ENCODE measurements at places on chromosomes 7 and 10.

DNA sequence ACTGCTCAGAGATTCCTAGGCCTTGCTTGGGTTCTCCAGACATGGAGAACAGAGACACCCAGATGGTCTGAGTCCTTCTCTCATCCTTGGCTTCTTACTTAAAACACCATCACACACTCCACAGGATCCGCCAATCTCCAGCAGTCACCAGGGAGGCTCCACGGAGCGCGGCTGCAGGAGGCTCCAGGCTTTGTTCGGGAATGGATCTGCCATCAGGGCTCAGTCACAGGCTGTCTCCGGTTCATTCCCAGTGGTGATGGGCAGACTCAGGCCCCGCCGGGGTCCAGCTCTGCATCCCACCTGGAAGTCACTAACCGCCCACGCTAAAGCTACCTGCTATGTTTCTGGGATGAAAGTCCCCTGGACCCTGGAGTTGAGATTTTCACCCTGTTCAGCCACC is 312.9 kb downstream of the TCERG1L start:
- DNase-seq = no peak

GRCh38 chr10:127939786-127940330 is 33.0 kb downstream of the PTPRE start:
- DNase-seq = no peak

- no peak for DNase-seq
These were observed 198.3 kb downstream of the WDR11 start for GRCh38 chr10:121049489-121049888.

DNA sequence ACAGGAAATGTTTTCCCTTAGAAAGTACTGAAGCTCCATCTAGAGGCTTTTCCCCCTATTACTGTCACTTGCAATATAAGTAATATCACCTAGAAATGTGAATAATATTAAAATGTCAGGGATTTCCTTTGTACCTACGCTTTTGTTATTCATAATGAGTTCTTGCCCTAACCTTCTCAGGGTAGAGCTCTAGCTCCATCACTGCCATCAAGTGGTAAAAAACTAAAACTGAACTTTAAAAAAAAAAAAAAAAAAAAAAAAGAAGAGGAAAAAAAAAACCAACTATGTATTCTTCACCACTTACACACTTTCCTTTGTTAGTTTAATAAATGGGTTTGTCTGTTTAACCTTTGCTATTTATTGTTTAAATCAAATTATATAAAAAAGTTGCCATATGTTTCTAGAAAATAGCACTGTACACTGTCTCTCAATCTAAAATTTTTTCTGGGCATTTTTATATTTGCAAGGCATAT is 49.9 kb downstream of the DNAJC1 start:
- DNase-seq = no peak

GRCh38 chr10:31262672-31263071 is 56.3 kb upstream of the ZEB1 start:
- DNase-seq = peak; percentile 46

- DNase-seq = no peak
These were observed 30.8 kb downstream of the GOT1 start for GRCh38 chr10:99399664-99400063.

DNA sequence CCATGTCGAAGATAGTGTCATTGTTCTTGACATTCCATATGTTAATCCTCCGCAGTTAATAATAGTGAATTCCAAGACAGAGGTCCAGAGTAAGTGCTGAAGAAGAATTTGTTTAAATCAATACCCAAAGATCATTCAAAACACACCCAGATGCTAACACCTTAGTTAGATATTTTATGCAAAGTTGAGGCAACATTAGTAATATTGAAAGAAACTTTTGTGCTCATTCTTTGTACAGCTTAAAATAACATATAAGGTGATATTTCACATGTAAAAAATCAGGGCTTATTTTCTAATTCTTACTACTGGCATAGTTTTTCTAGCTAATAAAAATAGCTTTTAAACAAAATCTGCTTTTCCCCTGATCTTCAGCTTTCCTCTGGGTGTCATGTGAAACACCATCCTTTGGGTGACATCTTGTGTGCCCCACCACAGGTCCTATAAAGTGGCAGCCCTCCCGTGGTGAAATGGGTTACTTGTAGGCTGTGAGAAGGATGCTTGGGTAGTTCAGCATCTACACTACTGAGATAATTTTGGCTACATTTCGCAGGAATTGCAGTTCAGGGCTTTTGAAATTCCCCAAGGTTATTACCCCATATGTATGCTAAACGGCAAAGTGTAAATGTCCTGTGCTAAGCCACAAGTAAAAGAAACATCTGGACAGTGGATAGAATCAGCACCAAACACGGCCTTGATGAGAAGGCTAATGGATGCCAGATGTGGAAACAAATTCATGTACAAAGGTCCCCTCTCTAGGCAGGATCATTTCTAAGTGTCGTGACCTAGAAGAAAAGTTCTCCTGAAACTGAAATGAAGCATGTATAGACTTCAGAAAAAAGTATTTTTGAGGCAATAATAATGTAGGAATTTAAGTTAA is 105.4 kb downstream of the GRM3 start:
- DNase-seq = no peak

DNA sequence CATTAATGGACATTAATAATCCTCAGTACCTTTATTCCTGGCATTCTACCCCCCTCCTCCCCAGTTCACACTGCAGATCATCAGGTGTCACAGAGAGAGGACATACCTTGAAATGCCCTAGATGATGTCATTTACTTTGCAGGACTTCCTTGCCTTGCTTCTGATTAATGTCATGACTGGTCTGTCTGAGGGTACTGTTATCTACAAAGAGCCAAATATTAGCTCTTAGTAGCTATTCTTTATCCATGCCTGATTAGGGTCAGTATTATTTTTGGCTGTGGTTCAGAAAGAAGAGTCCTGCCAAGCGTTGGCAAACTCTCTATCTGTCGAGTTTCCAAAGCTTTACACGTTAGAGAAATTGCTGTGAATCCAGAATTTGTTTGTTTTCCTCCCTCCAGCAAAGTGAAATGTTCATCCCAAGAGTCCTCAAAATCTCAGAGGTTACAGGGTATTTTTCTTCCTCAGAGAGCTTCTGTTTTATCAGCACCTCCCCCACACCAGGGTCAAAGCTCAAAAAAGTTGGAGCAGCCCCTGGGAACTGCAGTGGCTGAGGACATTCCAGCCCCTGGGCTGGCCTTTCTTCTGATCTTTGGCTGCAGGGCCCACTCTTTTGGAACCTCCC is 12.6 kb downstream of the SCD start:
- no peak for DNase-seq

DNA sequence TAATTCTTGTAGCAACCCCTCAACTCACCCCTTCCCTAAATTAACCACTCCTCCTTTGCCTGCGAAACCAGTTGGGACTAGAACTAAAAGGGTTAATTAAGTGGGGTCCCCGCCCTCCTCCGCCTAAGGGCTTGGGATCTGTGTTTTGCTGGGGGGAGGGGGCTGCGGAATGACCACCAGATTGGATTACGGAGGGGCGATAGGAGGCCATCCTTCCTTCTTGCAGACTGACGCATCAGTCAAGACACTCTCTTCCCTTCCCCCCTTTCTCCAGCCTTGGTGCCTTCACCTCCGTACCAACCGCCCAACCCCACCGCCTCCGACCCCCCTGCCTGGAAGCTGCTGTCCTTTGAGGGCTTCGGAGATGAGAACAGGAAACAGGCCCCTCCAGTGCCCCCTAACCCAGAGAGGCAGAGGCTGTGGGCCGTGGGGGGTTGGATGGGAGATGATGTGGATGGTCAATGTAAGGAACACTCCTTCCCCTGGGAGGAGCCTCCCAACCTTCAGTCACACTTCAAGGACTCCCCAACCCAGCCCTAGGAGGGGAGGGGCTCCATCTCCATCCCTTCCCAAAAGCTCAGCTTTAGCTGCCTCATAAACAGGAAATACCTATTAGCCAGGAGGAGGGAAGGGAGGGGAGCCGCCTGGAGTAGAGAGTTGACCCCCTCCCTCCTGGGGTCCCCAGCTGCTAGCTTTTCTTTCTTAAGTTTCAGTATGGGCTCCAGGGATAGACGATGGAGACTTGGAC is 997 bp upstream of the LDB1 start:
- DNase-seq = peak; percentile 77

DNA sequence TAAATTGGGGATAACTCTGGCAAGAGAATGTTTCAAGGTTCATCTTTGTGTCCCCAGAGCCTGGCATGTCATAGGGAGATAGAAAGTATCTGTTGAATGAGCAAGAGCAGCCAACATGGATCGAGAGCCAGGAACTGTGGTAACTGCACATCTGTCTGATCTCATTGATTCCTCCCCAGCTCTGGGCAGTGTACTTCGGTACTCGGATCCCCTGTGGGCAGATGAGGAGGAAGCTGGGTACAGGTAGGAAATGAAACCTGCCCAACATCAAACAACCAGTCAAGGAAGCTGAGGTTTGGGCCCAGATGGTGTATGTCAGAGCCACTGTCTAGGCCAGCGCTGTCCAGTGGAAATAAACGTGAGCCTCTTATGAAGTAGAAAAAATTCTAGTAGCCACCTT is 76.4 kb downstream of the GRK5 start:
- DNase-seq = no peak

- DNase-seq = no peak
These were observed 19.8 kb downstream of the ACBD7 start for GRCh38 chr10:15068802-15069201.

- DNase-seq = no peak
These were observed 30.3 kb upstream of the LSM8 start for GRCh38 chr7:118153551-118154177.

DNA sequence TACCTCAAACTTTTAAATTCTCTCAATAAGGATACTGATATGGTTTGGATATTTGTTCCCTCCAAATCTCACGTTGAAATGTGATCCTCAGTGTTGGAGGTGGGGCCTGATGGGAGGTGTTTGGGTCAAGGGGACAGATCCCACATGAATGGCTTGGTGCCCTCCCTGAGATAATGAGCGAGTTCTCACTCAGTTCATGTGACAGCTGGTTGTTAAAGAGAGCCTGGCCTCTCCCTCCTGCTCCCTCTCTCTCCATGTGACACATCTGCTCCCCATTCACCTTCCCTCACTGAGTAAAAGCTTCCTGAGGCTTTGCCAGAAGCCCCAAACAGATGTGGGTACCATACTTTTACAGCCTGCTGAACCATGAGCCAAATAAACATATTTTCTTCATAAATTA is 19.2 kb downstream of the ABCB4 start:
- DNase-seq = no peak

- DNase-seq = no peak
These were observed 104.7 kb downstream of the DGKI start for GRCh38 chr7:137742051-137742450.

- DNase-seq = no peak
These were observed 52.9 kb upstream of the SHH start for GRCh38 chr7:155864991-155865690.

DNA sequence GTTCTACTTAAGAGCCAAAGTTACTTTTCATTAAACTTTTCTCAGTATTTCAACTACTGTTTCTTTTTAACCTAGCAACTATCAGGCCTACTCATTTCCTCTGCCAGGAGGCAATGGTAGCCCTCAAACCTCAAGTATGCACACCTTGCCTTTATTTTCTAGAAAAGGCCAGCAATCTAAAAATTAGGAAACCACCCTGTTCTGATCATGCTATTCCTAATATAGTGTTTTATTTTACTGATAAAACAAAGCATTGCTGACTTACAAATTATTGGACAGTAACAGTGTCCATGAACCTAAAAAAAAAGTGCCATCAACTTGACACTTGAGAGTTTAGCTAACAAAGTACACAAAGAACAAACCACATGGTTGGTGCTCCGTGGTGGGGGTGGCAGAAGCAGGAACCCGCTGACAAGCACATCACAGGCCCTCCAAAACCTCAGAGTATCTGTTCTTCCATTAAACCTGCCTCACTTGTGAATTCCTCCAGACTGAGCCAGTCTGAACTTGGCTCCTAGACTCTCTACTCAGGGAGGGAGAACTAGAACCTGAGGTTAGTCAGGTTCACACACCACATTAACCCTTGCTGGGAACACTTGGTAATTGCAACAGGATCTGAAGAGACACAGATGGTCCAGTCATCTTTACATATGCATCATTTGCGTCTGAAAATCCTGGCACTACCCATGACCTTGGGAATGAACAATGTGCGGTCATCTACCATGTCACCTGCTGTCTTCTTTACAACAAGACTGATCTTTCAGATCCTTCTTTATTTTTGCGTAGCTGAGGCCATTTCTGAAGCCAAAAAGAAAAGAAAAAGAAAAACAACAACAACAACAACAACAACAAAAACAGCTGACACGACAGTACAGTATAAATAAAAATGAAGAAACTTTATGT is 31.9 kb downstream of the PIP4K2A start:
- DNase-seq = no peak

DNA sequence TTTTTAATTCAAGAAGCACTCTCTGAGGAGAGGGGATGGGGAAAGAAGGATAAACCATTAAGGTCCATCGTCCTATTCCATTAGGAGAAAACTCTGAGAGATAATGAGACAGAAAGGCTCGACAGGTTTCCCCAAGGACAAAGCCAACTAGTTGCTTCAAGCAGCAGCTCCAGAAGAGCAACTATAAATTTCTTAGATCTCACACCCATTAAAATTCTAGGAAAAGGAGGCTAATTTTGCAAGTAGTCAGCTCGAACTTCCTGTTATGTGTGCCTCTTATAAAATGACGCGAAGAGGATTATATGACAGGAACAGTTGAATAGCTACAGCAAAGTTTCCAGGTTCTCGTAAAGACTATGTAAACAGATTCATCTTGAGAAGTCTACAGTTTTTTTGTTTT is 52.0 kb upstream of the ST8SIA6 start:
- no peak for DNase-seq

DNA sequence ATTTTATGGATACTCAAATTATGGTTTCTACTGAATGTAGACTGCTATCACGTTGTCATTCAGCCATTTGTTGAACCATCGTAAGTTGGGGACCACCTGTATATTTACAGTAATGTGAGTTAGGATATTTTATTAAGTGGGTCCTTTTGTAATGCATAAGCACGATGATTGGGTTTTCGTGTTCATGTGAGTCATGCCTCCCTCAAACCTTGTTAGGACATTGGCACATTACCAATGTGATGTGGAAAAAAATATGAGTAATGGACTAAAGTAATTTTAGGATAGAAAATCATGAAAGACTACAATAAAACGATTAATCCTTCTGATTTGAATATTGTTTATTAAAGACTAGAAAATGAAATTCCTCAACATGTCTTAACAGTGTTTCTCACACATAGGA is 8.7 kb downstream of the SMC3 start:
- DNase-seq = no peak

- DNase-seq = no peak
These were observed 274.6 kb downstream of the ELFN1 start for GRCh38 chr7:1944619-1945210.

DNA sequence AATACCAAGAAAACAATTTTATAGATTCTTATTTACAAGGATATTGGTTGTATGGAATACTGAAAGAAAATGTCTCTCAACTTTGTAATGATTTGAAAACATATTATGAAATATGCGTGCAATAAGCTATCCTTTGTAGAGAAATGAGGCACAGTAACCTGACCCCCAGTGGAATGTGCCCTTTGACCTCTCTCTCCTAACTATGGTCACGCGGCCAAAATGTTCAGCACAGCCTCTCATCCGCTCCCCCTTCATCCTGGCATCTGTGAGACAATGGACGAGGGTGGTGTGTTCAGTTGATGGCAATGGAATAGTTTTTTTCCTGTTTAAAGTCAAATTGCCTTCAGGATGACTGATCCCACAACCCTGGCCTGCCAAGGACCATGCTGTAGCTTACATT is 13.3 kb downstream of the BEND7 start:
- DNase-seq = no peak
